ENCODE measurements at places on chromosomes 1 and 21.

GRCh38 chr1:208606959-208607358 lies 362.8 kb upstream of the PLXNA2 start:
- DNase-seq: no peak

DNA sequence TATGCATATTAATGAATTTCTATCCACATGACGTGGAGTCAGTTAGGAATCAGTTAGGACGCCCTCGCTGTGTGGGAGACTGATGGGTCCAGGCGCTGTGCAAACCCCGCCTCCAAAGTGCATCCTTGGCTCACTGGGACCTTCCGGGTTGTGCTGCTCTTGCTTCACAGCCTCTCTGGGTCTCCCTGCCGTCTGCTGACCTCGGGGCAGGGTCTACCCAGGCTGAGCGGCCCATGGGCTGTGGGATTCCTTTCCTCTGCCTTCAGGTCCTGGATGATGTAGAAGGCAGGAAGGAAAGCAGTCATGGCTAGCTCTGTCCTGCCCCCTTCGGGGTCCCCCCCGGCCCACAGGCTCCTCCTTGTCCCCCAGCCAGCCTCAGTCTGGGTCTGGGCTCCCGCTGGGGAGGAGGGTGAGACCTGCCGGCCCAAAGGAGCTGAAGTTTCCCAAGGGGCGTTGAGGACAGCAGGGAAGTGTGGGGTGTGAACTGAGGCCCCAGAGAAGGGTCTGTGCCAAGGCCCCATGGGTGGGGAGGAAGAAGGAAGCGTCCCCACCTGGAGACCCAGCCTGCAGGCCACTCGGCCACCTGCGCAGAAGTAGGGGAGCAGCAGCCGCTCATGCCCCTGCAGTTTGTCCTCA lies 24.6 kb upstream of the CDK11A start:
- no peak for DNase-seq

- no peak for DNase-seq
These were observed 1.5 kb downstream of the SPATA6 start for GRCh38 chr1:48470481-48470855.

GRCh38 chr1:22319608-22320007 lies 132.0 kb upstream of the ZBTB40 start:
- DNase-seq: no peak

DNA sequence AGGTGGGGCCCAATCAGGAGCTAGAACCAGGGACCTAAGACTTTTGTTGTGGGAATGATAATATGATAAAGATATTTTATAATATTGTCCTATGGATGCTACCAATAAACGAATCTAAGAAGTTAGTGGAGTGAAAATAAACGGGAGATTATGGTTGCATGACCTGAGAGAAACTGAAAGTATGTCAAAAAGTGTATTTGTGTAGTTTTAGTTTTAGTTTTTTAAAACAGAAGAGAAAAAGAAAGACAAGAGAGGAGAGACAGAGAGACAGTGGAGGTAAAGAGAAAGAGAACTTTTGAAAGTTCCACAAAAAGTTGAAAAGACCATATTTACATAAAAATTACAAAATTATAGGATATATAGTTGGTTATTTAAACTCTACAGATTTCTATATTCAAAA lies 64.1 kb upstream of the TMPRSS15 start:
- DNase-seq: no peak

DNA sequence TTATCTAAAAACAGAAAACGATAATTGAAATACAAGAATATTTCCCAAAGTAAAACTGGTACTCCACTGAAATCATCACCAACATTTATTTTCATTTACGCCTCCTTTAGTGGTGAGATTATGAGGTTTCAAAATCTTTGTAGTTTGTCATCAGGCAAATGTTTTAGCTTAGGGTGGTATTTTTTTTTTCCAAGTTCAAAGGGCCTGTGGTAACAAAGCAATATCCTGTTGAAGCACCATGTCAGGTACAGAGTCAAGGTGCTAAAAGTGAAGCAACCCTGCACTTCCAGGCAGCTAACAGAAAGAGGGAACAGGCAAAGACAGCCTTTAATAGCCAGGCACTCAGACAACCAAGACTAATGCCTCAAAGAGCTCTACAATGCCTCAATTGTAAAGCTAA lies 89.2 kb downstream of the JAK1 start:
- peak; percentile 26 for DNase-seq

DNA sequence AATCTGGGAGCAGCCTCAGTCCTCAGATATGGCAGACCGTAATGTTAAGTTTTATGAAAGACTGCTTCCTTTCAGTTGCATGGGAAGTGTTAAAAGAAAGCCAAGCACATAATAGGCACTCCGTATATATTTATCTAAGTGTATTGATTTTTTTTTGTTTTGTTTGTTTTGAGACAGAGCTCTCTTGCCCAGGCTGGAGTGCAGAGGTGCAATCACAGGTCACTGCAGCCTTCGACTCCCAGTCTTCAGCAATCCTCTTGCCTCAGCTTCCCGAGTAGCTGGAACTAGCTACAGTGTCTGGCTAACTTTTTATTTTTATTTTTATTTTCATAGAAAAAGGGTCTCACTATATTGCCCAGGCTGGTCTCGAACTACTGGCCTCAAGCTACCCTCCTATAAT lies 341.8 kb downstream of the USH2A start:
- no peak for DNase-seq

DNA sequence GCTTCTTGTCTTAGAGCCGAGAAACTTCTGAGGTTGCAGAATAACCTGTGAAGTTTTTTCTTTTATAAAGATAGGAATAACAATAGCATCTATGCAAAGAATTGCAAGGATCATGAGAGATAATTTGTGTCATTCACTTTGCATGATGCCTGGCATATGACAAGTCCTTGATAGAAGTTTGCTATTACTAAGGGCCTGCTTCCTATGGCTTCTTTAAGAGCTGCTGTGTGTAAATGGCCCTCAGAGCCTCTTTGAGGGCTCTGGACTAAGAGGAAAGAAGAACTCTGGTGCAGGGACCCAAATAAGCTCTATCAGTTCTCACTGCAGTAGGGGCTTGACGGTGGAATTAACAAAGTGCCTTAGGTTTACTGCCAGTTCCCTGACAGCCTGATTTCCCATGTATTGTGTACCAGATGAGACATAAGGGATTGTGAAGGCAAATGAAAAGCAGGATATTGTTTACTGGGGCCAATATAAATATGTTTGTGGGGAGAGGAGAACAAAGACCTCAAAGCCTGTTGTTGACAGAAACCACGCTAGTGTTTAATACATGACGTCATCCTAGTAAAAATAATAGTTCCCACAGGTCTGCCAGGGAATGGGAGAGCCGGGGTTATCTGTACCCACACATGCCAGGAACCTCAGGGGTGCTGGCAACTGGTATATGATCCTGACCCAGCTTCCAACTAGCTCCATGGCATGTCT lies 131.2 kb upstream of the UBE2U start:
- DNase-seq: no peak

DNA sequence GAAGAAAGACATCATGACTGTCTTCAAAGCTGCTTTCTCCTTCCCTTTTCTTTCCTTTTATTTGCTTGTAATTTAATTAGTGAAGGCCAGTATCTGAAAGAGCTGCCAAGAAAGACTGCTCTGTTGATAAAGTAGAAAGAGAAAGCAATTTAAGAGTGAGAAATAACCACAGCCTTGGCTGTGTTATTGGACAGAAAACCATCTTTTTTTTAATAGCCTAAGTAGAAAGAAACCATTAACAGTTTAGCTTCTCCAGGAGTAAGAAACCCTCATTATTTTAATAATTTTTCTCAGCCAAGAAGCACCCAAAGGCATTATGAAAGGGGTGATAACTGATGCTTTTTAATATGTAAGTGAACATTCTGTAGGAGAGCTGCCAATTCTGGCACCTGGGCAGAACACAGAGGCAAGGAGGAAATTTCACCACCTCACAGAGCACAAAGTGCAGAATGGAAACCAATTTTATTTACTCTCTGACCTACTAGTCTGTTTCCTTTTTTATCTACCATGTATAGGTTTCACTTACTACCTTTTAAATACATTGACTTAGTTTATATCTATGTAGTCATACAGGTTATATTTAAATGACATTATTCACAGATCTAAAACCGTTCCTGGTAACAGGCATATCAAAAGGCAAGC lies 703.2 kb downstream of the MRPL39 start:
- DNase-seq: no peak

DNA sequence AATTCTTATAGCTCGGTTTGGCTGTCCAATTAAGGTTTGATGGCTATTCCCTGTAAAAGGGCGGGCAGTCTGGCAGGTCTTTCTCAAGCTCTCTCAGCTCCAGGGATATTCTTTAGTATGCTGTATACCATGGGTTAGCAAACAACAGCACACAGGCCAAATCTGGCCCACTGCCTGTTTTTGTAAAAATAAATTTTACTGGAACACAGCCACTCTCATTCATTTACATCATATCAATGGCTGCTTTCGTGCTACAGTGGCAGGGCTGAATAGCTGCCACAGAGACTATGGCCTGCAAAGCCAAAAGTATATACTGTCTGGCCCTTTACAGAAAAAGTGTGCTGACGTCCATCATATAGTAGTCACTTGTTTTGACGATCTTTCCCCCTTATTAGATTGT lies 32.0 kb downstream of the MACO1 start:
- DNase-seq: no peak

DNA sequence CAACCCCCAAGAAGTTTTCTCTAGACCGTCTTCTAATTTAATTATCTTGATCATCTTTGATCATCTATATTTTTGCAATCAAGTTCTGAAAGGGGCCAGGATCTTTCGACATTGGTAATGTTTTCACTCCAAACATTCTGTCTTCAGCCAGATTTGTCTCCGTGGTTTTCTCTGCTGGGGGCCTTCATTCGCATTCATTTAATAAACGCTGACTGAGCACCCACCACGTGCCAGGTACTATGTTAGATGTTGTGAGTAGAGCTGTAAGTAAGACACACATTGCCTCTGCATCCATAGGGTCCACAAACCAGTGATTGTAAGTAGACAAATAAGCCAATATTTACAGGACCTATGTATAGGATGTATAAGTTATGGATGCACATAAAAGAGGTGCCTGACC lies 134.5 kb upstream of the MROH9 start:
- DNase-seq: no peak

DNA sequence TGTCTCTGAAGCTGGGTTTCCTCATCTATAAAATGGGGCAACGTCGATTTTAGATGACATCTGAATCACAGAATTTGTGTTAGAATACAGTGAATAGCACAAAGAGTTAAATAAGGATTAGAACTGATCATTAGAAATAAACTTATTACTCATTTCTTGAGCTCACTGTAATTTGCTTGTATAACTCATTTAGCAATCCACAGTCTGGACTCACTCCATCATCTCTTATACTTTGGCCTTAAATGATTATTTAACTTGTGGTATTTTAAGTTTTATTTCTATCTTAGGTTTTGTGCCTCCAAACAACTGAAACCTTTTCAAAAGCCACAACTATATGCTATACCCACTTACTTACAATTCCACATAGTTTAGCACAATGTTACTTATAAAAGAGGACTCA lies 128.0 kb downstream of the CDC42BPA start:
- DNase-seq: no peak

GRCh38 chr1:91151702-91152101 lies 129.9 kb upstream of the ZNF644 start:
- DNase-seq: no peak

- no peak for DNase-seq
These were observed 518.5 kb downstream of the PLPP3 start for GRCh38 chr1:56060906-56061305.

DNA sequence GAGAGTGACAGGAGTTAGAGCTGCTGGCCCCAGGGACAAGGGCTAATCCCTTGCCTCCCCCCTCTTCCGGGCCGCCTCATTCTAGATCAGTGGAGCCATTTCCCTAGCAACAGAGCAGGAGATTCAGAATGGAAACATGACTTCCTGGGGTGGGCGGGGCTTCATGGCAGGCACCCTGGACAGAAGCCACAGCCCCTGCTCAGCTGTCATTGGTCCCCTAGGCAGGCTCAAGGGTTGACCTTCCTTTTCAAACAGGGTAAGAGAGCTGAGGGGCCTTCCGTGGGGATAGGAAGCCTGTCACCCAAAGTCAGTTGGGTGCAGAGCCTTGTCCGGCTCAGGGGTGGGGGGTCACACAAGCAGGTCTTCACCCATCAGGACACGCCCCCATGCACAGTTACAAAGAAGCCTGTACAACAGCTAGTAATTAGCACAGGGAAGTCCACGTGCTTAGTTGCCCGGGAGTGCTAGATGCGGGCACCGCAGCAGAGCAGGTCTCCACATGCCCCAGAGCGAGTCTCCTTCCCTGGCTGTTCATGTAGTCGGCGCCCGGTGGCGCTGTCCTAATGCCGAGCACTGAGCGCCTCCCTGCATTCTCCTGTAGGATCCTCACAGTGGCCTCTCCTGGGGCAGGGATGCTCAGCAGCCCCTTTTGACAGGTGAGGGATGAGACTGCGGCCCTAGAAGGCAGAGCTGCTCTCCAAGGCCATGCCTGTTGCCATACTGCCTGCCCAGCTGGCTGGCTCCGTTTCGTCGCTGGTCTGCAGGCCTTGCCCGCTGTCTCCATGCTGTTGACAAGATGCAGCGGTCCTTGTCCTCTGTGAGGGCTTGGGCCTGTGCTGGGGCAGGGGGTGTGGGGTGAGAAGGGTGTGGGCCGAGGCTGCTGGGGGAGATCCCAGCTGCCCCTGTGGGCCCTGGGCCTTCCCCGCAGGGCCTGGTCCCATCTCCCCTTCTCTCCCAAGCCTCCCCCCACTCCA lies 5.1 kb downstream of the TMEM201 start:
- no peak for DNase-seq

DNA sequence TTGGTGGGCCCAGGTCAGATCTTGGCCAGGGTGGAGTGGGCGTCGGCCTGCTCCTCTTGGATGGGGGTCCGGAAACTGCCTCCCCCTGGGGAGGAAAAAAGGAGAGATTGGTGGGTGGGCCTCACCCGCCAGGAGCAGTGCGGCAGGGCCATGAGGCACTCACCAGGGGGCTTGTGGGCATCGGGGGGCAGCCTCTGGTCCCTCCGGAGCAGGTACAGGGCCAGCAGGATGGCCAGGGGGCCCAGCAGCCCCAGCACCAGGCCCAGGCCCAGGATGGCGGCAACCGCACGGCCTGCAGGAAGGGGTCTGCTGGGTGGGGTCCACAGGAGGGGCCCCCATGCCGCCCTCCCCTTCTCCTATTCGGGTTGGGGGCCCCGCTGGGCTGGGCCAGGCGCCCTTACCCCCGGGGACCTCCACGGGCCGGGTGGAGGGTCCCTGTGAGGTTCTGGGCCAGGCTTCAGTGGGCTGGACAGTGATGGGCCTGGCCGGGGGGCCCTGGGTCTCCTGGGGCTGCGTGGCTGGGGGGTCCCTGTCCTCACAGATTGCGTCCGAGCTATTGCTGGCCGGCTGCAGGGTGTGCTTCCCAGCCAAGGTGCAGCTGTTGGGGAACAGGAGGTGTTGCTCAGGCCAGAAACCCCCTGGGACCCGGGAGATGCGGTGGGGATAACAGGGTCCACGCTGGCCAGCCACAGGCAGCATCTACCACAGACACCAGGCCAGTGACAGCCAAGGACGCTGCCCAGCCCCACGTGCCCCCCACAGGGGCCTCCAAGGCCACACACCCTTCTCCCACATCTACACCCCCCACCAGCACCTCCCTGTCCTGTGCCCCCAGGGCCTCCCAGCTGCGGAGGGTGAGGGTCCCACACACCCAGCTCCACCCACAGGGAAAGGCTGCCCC lies 2.2 kb downstream of the TNFRSF4 start:
- no peak for DNase-seq

GRCh38 chr1:36092798-36093185 lies 4.1 kb downstream of the ADPRS start:
- no peak for DNase-seq

Data from T follicular helper cell (primary cell).